SJSA1 (cell line): ENCODE measurements at places on chromosomes 7 and 10. TPM values are rescaled to one million over a fixed set of nuclear protein-coding genes. Genes with fewer than 3 reads are reported as not detected.

The SPDYE6 gene
- total RNA-seq: not detected in 2 replicates

The MYH16 gene
- 0.41 TPM in 1 of 2 replicates, not detected in the other for total RNA-seq

DNA sequence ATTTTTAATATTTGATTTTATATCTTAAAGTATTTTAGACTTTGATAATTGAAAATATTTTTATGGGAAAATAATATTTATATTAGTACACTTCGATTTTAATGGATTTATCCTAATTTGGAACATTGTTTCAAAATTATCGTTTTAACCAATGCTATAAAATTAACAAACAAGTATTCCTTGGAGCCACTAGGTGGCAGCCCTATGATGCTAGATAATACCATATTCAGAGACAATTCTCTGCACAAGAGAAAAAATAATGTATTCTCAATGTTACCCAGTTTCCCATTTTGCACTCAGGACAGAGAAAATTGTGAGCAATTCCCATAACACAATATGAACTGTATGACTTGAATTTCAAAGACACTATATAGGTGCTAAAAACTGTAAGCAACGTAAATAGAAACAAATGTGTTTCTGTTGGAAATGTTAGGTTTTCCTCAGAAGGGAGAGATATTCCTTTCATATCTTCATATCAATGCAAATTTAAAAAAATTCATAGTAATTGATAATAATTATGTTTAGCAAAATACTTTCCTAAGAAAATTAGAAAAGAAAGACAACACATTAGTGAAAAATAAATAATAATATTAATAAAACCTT, 237.8 kb downstream of the SEMA3E start:
- no peak overlapping the region for H3K27ac ChIP-seq
- no peak for DNase-seq
- no peaks in the 10 kb centered on the region for H3K4me1 ChIP-seq
- no peaks in the 10 kb centered on the region; the same call in 1 of the 2 replicates for H3K27me3 ChIP-seq
- no peaks in the 10 kb centered on the region for H3K36me3 ChIP-seq
- H3K4me3 ChIP-seq: no peak overlapping the region

DNA sequence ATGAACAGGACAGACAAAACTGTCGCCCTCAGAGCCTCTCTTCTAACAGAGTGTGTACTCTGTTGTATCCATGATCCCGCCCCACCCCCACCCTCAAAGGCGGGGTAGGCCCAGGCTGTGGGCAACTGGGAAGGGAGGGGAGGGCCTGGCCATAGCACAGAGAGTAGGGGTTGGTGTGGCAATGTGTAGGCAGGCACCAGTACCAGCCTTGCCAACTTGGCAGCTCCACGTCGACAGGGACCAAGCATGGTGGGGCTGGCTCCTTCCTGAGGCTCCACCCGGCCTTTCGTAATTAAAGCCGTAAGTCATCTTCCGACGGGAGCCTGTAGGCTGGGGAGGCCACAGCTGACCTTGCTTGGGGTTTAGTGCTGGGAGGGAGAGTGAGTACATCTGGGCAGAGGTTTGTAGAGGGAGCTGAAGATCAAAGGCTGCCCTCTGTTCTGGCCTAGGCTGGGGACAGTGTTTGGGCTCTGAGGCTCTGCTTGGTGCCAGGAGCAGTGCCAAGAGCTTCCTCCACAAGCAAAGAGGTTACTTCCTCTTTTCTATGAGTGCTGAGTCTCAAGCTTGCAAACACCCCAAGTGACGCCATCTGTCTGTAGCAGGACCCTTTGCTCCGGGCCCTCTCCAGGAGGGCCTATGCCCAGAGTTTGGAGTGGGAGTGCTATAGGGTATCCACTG, 121.6 kb downstream of the C10orf105 start:
- H3K27ac ChIP-seq: no peak overlapping the region
- no peaks in the 10 kb centered on the region for H3K27me3 ChIP-seq
- no peaks in the 10 kb centered on the region for H3K36me3 ChIP-seq
- DNase-seq: no peak
- no peak overlapping the region for H3K4me3 ChIP-seq

The PDK4 gene
- not detected in 2 replicates for total RNA-seq

- peaks cover 22% of the 10 kb centered on the region for H3K4me1 ChIP-seq
- peaks cover 38% of the 10 kb centered on the region for H3K36me3 ChIP-seq
- no peak overlapping the region for H3K27ac ChIP-seq
- H3K27me3 ChIP-seq: no peaks in the 10 kb centered on the region
- no peak for DNase-seq
Measured at GRCh38 chr10:88931548-88931947, 21.0 kb downstream of the ACTA2 start.

The ELMO1 gene
- not detected in 2 replicates for total RNA-seq

The CFAP70 gene
- total RNA-seq: 0.08 and 0.25 TPM in 2 replicates

- H3K27me3 ChIP-seq: no peaks in the 10 kb centered on the region
- H3K4me1 ChIP-seq: peaks cover 41% of the 10 kb centered on the region
- peak; percentile 25 for DNase-seq
- H3K4me3 ChIP-seq: no peak overlapping the region
- peaks cover 55% of the 10 kb centered on the region for H3K36me3 ChIP-seq
- peak overlapping the region; percentile 45 for H3K27ac ChIP-seq
Measured at GRCh38 chr7:123275036-123275753, 75.4 kb upstream of the SLC13A1 start.

DNA sequence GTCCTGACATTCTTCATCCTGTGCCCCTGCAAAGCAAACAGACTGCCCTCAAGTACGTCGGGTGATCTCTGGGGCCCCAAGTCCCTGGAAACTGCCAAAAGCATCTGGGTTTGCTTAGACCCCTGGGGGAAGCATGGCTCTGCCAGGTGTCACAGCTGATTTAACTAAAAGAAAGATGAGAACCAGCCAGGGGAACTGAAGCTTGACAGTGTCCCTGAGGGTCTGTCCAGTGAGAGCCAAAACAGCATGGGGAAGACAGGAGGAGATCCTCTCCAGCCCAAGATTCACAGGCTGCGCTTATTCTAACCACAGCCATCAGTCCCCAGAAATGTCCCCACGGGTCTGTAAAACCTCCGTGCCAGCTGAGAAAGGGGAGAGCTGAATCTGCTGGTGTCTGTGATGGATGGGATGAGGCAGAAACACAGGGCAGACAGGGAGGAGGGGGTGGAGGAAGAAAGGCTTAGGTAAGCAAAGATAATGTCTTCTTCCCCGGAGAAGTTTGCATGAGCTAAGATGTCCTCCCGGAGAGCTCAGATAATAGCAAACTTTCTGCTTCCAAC, 21.3 kb downstream of the CCDC3 start:
- H3K36me3 ChIP-seq: no peaks in the 10 kb centered on the region
- DNase-seq: no peak
- H3K27ac ChIP-seq: no peak overlapping the region
- H3K4me3 ChIP-seq: no peak overlapping the region
- H3K4me1 ChIP-seq: peaks cover 25% of the 10 kb centered on the region
